Urinary bladder (tissue), 4 donors: ENCODE measurements at places on chromosomes 12 and 14. TPM values are rescaled to one million over a fixed set of nuclear protein-coding genes. Genes with fewer than 3 reads are reported as not detected.

TMEM119 gene
- total RNA-seq, result 62.4 TPM

HCAR3 gene
- total RNA-seq, result 2.9 TPM

ASIC1 gene
- total RNA-seq, result 2.7 TPM

CPM gene
- 24.6 TPM for total RNA-seq

RND1 gene
- total RNA-seq, result 0.53 TPM

INHBE gene
- total RNA-seq, result not detected

TAS2R30 gene
- 42.9 TPM for total RNA-seq

FGF6 gene
- total RNA-seq, result 0.74 TPM

- DNase-seq, result peak; percentile 73
These were observed at the start of gene SRGAP1 for GRCh38 chr12:63844391-63845341. TSS of gene SRGAP1 (plus strand) at chr12:63844700. CDS start at chr12:63844817, 117 bp downstream.

DNA sequence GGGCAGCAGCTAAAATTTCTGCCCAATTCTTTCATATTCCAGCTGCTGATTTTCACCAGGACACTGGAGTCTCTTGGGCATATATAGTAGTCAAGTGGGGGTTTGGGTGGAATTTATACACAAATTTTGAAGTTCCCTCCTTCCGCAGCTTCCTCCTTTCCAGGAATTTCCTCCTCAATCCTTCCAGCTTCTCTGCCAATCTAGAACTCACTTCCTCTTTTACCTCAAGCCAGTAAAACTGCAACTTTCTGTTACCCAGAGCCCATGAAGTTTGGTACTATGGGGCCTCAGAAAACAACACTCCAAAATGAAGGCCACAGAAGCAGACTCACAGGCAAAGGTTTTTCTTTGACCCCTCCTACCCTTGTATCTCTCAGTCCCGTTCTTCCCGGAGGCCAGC, 51.7 kb upstream of the G2E3 start:
- no peak for DNase-seq

DNA sequence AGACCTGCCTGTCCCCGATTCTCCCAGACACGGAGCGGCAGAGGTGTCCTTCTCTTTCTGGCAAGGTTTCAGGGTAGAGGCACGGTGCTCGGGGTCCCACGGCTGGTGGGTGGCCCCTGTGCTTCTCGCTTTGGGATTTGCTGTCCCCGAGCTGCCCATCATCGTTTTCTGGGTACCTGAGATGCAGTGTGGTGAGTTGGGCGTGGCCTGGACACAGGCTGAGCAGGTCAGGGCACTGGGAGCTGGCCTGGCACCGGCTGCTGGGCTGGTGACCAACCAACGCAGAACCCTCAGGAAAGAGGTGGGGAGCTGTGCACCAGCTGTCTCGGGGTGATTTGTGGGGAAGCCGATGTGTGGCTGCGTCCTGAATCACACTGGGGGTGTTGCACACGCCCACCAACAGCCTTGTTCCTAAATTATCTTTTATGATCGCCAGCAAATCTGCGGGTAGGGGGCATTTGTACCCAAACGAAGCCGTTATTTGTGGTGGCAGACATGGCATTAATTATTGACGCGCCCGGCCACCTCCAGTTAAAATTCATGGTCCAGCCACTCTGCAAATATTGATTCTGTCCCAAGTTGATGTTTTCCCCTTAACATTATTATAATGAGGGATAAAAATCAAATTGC, 61.0 kb downstream of the KIF26A start:
- DNase-seq, result no peak

GRCh38 chr12:129971721-129972120, 67.9 kb upstream of the TMEM132D start:
- DNase-seq, result no peak

DNA sequence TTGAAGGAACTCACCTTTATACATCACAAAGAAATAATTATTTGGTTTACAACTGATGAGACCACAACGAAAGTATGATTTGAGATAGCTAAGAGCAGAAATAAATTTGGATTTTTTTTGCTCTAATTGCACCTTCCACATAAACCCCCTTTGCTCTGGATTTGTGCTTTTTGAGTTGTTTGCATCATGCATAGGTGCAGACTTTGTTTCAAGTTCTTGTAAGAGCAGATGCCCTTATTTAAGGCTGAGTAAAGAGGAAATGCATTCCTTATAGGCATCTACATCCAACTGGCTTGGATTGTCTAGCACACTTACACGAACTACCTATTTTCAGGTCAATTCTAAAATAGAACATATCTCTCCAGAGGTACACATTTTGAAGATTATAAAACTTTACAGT, 6.6 kb upstream of the CCND2 start:
- DNase-seq, result no peak

GRCh38 chr12:76643438-76643837, 83.9 kb upstream of the OSBPL8 start:
- no peak for DNase-seq

- DNase-seq, result no peak
These were observed 26.1 kb upstream of the ETV6 start for GRCh38 chr12:11623382-11623781.

DNA sequence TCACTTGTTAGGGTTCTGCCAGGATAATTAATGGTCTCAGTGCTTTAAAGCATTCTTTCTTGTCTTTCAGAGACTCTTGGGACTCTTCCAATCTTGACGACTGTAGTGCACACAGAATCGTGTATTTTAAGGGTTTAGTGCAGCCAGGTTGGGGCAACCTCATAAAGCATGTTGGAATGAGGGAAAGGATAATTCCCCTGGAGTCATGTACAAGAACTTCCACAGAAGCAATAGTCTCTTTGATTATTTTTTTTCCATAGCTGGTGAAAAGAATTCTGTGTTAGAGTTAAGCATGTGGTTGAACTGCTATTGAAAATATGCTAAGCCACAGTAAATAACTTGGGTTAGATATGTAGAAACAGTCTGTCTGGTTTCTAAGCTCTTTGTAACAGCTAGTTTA, 246.8 kb upstream of the DAAM1 start:
- no peak for DNase-seq

- no peak for DNase-seq
These were observed at the start of gene C14orf132 for GRCh38 chr14:96038920-96039632. TSS of gene C14orf132 (plus strand) at chr14:96039362. CDS start at chr14:96039501, 139 bp downstream.

DNA sequence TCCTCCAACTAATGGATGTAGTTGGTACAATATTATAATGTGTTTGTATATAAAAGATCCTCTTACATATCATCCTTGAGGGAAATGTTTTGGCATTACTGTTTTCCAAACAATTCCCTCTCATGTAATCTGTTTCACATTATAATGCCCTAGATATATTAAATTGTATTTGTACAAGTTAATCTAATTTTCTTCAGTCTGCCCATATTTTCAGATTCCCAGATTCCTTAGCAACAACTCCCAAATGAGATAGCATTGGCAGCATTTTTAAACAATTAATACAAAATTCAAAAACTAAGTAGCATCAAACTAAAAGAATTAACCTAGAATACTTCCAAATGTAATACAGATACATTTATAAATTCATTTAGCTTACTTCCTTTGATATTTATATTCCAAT, 860.2 kb downstream of the C12orf50 start:
- DNase-seq, result no peak

DNA sequence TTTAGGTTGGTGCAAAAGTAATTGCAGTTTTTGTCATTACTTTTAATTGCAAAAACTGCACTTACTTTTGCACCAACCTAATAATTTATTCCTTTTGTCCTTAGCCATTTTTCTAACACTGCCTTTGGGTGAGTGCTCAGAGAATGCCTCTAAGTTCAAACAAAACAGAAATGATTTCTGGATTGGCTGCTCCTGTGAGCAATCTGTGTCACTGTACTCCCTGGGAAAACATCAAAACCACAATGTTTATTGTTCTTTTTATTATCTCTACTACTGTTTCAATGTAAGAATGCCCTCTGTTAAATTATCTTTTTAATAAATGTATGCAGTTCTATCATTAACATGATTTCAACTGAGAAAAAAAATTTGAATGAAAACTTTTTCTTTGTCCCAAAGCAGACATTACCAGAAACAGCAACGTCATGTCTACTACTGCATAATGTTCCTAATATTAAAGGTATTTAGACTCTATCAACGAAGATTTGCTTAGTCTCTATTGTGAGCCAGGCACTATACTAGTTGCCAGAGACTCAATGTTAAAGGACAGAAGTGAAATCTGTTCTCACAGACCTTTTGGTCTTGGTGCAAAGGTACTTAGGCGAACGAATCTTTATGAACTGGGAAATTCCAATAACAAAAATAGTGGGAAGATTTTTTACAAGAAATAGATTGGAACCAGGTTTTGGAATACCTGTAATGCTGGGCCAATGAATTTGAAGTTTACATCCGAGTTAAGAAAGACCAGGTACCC, 6.2 kb downstream of the SLC41A2 start:
- no peak for DNase-seq

GRCh38 chr12:19659501-19659900, 220.2 kb downstream of the AEBP2 start:
- DNase-seq, result no peak

GRCh38 chr14:105093038-105093430, 27.8 kb upstream of the GPR132 start:
- no peak for DNase-seq

GRCh38 chr14:76274324-76274723, 101.6 kb upstream of the ESRRB start:
- DNase-seq, result no peak

DNA sequence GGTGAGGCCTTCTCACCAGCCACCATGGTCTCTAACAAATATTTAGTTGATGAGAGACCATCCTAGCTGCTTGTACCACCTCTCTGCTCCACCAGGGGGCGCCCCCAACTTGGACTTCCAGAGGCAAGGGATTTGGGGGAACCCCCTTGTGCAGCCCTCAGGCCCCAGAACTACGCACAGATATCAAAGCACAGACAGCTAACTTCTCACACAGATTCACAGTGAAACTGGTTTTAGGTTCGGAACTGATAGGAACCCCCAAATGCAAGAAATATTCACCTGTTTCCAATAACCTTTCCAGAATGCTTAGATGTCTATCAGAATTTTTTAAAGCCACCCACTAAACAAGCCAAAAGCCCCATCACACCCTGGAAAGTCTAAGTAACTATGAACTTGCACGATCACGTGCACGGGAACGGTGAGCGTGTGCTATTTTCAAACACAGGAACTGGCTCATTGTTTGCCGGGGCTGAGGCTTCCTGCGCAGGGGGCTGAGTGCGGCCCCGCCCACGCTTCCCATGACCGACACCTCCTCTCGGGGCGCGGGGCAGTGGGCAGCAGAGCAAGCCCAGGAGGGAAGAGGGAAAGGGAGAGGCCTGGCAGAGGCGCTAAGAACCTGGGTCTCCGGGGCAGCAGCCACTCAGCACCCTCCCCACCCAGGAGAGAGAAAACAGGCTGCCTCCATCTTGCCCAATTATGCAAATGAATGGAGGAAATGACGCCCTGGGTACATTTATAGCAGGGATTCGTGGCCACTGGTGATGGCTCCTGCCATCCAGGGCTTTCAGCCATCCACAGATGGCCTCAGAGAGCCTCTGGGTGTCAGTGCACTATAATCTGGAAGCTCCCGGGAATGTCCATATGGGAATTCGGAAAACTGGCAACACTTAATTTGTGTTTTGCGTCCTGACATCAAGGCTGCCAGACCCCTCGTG, 79.4 kb upstream of the GPR68 start:
- peak; percentile 60 for DNase-seq

DNA sequence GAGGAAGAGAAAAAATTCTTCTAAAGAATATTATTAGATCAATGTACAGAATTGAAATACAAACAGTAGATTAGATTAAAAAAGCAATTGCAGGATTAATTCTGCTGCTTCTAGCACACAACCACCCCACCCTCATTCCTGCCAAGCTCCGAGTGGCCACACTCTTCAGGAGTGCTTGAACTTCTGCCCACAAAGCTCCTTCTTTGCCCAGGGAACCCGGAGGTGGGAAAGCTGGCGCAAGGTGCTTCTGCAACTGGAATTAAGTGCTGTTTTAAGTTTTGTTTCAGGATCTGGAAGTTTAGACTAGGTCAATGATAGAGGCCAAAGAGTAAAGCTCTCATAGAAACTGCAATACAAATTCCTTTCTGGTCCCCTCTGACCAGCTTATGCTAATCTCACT, 94.1 kb upstream of the BMP4 start:
- DNase-seq, result no peak

- no peak for DNase-seq
These were observed 1.9 kb downstream of the SYT1 start for GRCh38 chr12:78866518-78866917.

DNA sequence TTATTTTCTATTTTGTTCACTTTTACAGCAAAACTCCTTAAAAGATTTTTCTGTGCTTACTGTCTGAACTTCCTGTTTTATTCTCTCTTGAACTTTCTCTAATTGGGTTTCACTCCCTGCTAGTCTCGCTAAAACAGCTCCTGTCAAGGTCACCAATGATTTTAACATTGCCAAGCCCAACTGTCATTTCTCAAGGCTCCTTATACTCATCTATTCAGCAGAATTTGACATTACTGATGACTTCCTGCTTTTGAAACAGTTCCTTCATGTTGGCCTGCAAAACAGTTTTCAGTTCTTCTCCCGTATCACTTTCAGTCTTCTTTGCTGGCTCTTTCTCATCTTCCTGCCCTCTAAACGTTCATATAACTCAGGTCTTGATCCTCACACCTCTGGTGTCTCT, 268.5 kb upstream of the USP15 start:
- no peak for DNase-seq

GRCh38 chr12:114430306-114430705, 24.4 kb upstream of the TBX5 start:
- no peak for DNase-seq

DNA sequence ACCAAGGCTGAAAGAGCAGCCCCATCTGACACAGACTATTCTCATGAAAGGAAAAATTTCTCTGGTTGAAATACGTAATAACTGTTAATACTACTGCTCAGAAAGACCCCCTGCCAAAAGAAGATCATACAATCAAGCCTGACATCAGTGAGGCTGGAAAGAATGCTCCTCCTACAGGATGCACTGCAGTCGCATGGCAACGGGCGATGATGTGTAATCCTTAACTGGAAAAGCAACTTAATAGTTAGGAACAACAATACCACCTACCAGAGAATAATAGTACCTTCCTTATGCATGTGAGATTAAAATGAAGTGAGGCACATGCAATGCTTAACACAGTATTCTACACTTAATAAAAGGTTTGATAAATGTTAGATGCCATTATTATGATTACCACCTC, 1.2 kb upstream of the GOLGA5 start:
- no peak for DNase-seq
